ENCODE measurements at places on chromosomes 2 and 18.

- DNase-seq: no peak
Measured at GRCh38 chr2:74250189-74250631, 51.8 kb downstream of the MTHFD2 start.

DNA sequence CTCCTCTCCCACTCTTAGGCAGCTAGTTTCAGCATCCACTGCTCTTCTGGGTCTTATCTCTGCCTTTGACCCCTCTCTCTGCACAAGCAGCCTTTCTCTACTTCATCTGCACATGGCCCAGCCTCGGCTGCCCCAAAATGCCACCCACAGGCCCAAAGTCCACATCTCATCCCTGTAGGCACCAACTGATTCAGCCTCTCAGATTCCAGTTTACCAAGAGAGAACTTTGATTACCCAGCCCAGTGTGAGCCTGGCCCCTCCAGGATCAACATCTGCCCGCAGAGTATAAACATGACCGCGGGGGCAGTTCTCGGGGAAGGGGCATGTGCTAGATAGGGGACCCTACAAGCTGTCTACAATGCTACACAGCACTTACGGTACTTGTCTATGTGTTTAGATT, 141.7 kb downstream of the RTN4 start:
- no peak for DNase-seq

- DNase-seq: no peak
Measured at GRCh38 chr2:11422901-11423435, 43.0 kb downstream of the E2F6 start.

DNA sequence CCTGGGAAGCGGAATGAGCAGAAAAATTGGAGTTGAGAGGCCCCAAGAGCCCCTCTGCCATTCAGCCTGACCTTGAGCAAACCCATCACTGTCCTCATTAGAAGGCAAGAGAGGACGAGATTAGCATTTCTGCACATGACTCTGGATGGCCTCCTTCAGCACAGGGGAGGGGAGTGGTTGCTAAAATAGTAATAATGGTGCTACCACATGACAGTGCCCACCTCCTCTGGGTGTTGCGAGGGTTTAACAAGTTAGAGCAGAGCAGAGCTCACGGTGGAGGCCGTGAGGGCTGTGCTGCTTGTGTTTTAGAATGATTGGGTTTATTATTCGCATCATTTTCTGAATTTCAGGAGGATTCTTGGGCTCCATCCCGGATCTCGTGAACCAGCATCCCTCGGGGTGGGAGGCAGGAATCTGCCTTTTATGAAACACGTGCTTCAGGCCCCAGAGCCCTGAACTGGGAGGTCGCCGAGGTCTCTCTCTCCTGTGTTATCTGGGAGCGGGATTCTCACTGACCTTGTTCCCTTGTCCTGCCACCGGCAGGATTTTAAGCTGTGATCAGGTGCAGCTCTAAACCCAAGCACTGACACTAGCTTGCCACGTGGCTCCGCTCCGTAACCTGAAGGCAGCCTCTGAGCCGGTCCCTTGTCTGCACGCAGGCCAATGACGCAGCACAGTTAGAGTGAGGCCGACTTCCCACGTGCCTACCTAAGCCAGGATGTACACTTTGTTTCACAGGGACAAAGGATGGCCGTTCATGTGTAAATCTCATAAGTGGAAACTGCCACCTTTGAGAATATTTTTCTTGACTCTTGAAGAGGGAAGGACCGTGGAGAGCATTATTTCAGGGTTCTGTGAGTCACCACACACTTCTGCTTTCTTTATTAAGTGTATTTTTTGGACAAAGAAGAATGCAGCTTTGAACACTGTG, 142.3 kb downstream of the ACOXL start:
- DNase-seq: peak; percentile 64

DNA sequence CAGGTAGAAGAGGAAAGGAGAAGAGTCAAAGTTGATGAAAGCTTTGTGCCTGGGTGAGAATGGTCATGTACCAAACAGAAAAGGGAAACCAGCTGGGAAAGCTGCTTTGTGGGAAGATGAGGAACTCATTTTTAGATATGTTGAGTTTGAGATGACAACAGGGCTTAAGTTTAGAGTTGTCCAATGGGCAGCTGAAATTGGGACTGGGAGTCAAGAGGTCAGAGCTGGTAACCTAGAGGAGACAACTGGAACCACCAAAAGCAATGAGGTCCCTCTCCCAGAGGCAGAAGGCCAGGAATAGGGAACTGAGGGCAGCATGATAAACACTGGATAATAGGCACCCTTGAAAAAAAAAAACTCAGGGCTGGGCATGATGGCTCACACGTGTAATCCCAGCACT, 48.8 kb downstream of the SLC4A1AP start:
- DNase-seq: no peak

DNA sequence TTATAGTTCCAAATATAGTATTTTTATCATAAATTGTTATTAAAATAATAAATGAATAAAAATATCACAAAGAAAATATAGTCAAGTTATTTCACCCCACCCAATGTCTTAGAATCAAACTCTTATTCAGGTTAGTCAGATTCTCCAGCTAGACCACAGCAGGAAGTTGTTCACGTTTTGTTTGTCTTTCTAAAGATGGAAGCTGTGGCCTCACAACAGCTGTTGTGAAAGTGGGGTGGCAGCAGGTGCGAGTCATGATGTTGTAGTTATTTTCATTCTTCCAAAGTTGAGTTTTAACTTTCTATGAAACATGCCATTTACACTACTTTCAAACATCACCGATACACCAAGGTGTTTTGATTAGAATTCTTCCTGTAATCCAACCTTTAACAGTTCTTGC, 272.9 kb downstream of the SLC8A1 start:
- DNase-seq: no peak

GRCh38 chr18:41644466-41644865, 310.6 kb upstream of the PIK3C3 start:
- DNase-seq: no peak

DNA sequence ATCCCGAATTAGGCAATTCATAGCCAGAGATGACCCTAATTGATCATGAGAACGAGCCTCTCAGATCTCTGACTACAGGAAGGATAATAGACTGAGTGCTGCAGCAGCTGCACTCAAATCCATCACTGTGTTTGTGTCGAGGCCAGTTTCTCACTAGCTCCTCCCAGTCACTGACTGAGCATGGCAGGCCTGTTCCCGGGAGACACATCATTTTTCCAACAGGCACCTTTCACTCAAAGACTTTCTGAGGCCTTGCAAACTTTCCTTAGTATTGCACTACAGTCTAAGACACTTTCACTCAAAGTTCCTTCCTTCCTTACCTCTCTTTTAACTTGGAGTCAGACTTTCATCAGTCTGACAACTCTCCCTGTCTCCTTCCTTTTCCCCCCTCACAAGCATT, 13.7 kb downstream of the SOS1 start:
- no peak for DNase-seq
